ENCODE measurements at places on chromosomes 16 and 17. TPM values are rescaled to one million over a fixed set of nuclear protein-coding genes. Genes with fewer than 3 reads are reported as not detected.

The C16orf96 gene
- polyA plus RNA-seq: 0.25 TPM

The MFAP4 gene
- polyA plus RNA-seq: 214 TPM

The KRT12 gene
- polyA plus RNA-seq: not detected

The SLC35G6 gene
- 0.16 TPM for polyA plus RNA-seq

The GRIN2A gene
- 4.9 TPM for polyA plus RNA-seq

The MYH8 gene
- polyA plus RNA-seq: 0.97 TPM

The IRF8 gene
- polyA plus RNA-seq: 6.1 TPM

The KCNJ18 gene
- not detected for polyA plus RNA-seq

GRCh38 chr17:17818088-17818526 lies 18.7 kb downstream of the SREBF1 start:
- DNase-seq: no peak

GRCh38 chr17:28550858-28551257 lies 1.6 kb downstream of the UNC119 start:
- DNase-seq: no peak

GRCh38 chr16:63385714-63386432 lies 1349.6 kb upstream of the CDH8 start:
- no peak for DNase-seq

- DNase-seq: no peak
These were observed 11.4 kb upstream of the MRPS23 start for GRCh38 chr17:57861000-57861789.

GRCh38 chr17:31715446-31715845 lies 143.6 kb downstream of the COPRS start:
- no peak for DNase-seq

DNA sequence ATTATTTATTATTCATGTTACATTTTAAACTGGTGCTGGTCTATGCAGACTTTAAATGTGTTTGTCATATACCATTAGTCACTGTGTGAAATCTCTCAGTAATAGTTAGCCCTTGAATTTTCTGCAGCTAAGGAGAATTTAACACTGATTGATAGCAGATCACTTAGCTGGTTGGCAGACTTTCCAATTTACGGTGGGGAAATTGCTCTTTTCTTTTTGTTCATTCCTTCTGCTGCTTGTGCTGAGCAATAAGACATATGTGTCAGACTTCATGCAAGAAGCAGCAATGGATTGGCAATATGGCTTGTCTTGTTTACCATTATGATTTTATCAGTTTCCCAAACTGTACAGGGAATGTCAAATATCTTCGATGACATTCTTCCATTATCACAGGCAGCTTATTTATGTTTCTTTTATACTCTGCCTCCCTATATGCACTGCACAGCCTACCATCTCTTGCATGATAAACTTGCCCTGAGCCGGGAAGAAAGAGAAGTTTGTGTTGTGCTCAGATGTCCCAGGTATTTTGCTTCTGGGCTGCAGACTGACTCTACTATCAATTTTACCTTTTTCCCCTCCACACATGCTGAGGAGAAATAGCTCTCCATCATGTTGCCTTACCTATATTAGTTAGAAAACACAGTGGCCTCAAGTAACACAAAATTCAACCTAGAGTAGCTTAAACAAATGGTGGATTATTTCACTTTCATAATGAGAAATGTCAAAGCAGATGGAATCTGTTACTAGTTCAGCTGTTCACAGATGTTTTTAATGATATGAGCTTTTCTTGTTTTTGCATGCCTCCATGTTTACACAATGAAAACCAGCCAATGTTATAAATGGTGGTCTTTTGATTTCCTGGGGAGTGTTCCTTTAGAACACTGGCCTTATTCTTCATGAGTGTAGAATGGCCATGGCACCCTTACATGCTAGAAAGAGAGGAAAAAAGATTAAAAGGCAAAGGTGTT lies 968.1 kb upstream of the GOT2 start:
- DNase-seq: no peak
